Natural killer cell treated with Interleukin-12 subunit alpha and Interleukin-12 subunit beta and Interleukin-15 and Interleukin-18, amount 100 ng/mL, for 72 hours (primary cell): ENCODE measurements at places on chromosomes 2 and 18. TPM values are rescaled to one million over a fixed set of nuclear protein-coding genes. Genes with fewer than 3 reads are reported as not detected.

TTC31 gene
- total RNA-seq: 42.8 TPM

IER3IP1 gene
- 10.0 TPM for total RNA-seq

RAD51AP2 gene
- not detected for total RNA-seq

DNA sequence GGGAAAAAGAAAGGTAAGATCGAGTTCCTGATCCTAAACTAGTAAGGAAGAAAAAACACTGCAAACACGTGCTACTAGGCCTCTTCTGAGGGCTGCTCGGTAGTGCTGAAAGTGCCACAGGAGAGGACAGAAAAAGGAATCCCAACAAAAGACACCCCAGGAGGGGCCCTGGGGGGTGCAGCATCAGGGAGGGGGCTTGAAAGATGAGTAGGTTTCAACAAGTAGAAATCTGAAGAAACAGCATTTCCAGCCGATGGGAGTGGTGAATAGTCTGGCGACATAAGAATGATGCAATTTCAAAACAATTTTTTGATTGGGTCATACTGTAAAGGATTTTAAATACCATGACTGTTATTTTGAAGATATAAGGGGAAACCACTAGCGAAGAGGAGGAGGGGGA lies 98.6 kb downstream of the NOL10 start:
- no peak for DNase-seq

DNA sequence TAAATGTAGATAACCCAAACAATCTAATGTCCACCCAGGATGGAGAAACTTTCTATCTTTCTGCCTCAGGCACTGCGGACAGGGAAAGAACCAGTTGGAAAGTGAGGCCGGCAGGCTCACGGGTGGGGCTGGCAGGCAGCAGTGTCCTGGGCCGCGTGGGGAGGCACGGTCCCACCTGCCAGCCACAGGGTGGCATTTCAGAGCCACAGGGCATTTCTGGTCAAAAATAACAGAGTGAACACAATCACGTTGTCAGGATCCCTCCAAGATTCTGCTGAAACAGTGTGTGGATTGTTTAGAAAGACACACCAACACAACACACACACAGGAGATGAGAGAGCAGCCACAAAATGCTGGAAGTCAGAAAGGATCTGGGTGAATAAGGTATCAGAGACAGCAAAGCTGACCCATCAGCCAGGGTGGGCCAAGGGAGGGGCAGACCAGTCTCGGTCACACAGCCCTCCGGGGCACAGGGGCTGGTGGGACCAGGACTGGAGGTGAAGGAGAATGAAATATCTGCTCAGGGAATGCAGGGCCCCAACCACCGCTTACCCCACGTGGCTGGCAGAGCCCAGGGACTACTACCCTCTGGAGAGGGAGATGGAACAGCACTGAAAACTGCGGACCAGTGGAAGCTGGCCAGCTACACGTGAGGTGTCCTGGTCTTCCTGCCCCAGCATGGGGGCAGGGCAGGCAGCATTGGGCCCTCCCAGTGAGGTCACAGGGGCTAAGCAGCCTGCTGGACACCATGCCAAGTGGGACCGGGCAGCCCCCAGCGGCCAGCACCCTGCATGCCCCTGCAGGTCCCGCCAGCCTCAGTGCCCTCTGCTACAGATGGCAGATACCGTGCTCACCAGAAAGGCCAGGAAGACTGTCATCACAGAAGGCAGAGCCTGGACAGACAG lies 173.9 kb downstream of the HDAC4 start:
- no peak for DNase-seq
